Activated naive CD8-positive, alpha-beta T cell treated with anti-CD3 and anti-CD28 coated beads, Interleukin-2, amount 50 U/mL, for 16 hours (primary cell): ENCODE measurements at places on chromosomes 2 and 18.

DNA sequence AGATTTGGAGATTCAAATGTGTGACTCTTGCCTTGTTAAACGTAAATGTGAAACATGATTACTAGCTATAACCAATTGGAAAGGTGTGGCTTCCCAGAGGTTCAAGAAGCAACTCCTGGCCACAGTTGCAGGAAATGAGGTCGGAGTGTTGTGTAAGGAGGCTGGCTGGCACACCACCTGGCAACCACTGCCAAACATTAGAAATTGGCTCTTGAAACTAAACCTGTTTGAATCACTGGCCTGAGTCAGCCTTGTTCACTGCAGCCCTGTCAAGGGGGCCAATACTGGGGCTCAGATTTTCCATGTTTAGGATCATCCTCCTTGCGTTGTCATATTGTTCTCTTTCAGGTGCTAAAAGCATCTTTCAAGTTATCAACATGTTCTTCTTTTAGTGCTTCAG is 206.3 kb downstream of the ARL6IP6 start:
- no peak for DNase-seq

DNA sequence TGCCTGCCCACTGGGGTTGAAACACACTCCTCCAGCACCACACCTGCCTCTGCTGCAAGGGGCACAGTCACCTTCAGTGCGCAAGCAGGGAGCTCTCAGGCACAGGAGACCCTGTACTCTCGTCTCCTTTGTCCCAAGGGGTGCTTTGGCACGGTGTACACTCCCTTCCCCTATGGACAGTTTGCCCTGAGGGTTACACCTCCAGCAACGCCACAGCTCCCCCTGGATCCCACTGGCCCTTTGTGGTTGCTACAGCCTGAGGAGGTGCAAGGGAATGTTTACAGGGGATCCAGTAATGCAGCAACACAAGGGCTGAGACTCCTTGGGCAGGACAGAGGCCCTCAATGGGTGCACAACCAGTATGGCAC is 45.2 kb upstream of the FAM117B start:
- DNase-seq, result no peak

DNA sequence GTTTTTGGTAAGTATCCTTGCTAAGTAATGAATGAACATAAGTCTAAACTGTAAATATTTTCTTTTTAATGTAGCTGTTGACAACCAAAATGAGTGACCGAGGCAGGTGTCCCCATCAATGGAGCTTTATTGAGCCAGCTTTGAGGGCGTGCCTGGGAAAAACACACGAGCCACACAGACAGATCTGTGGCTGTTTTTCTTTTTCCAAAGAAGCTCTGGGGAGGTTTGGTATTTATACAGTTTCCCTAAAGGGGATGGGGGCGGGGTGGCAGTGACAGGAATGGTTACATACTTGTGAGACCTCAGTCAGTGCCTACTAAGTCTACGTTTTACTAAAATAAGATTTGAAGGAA is 11.2 kb downstream of the DBI start:
- DNase-seq, result no peak

DNA sequence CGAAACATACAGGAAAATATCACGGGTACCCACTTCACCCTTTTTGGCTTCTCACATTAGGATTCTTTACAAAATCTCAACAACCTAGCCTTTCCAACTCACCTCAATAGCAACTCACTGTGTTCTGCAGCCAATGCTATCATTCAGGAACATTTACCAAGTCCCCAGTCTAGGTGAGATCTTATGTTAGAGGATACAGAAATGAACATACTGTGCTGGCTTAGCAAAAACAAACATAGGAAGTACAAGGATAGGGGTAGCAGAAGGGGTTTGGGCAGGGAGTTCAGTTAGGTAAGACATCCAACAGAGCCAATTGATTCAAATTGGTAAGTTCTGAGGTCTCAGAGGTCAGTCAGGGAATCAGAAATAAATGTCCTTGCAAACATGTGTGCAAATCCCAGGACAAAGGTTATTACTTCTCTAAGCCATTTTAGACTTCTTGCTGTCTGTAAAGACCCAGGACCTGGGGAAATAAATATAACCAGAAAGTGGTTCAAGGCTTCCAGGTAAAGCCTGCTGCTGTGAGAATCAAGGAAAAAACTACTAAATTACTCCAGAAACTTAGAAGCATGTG is 556.3 kb upstream of the CHAC2 start:
- DNase-seq, result no peak
